ENCODE measurements at places on chromosomes 5 and 9. TPM values are rescaled to one million over a fixed set of nuclear protein-coding genes. Genes with fewer than 3 reads are reported as not detected.

The INSL4 gene
- not detected for total RNA-seq

The AHRR gene
- 8.8 TPM for total RNA-seq

The ATP10B gene
- not detected for total RNA-seq

The CCDC127 gene
- 8.2 TPM for total RNA-seq

The FBXO38 gene
- 45.7 TPM for total RNA-seq

The CSNK1A1 gene
- 187 TPM for total RNA-seq

The CYFIP2 gene
- total RNA-seq: 3.7 TPM

The APBB3 gene
- 16.1 TPM for total RNA-seq

The GOLGA2 gene
- total RNA-seq: 108 TPM

The MORN5 gene
- not detected for total RNA-seq

The TAF11L10 gene
- not detected for total RNA-seq

The RNF20 gene
- 59.9 TPM for total RNA-seq

The SPEF2 gene
- total RNA-seq: 5.7 TPM

The SPATA31D4 gene
- total RNA-seq: not detected

The CDH10 gene
- 1.4 TPM for total RNA-seq

The TAS2R1 gene
- not detected for total RNA-seq

The OR2V1 gene
- not detected for total RNA-seq

The LSM11 gene
- 5.2 TPM for total RNA-seq

The C9orf153 gene
- total RNA-seq: 0.45 TPM

The BHMT2 gene
- 6.8 TPM for total RNA-seq

The XPA gene
- total RNA-seq: 39.5 TPM

The PHF24 gene
- total RNA-seq: 0.16 TPM

The TMC1 gene
- 0.36 TPM for total RNA-seq

The PRDM9 gene
- not detected for total RNA-seq

The ALDH1B1 gene
- total RNA-seq: 10.4 TPM

The EFNA5 gene
- 2.1 TPM for total RNA-seq

The SPINK4 gene
- not detected for total RNA-seq

The RGS7BP gene
- 0.72 TPM for total RNA-seq

The DHFR gene
- total RNA-seq: 13.2 TPM

The CAVIN4 gene
- 1.4 TPM for total RNA-seq

The GRM6 gene
- total RNA-seq: not detected

The OR13C3 gene
- not detected for total RNA-seq

The ANGPTL2 gene
- 47.5 TPM for total RNA-seq

The CFAP77 gene
- not detected for total RNA-seq

The SFXN1 gene
- total RNA-seq: 15.9 TPM

The NUTM2G gene
- not detected for total RNA-seq

The ATP6V0E1 gene
- total RNA-seq: 224 TPM

The HSPB3 gene
- total RNA-seq: not detected

The DNAH5 gene
- under 0.01 TPM for total RNA-seq

The DMGDH gene
- total RNA-seq: 7.3 TPM

The SH3RF2 gene
- 6.7 TPM for total RNA-seq

The FOXD4L5 gene
- under 0.01 TPM for total RNA-seq
